ENCODE measurements at places on chromosomes 6 and 20. TPM values are rescaled to one million over a fixed set of nuclear protein-coding genes. Genes with fewer than 3 reads are reported as not detected.

PHACTR3 gene
- not detected for total RNA-seq

ARFGAP1 gene
- 52.2 TPM for total RNA-seq

MICB gene
- total RNA-seq: 15.7 TPM

SLC12A5 gene
- 0.63 TPM for total RNA-seq

RCAN2 gene
- total RNA-seq: 0.09 TPM

CHRNA4 gene
- total RNA-seq: not detected

C6orf136 gene
- total RNA-seq: 1.6 TPM

OR12D3 gene
- not detected for total RNA-seq

TMEM14A gene
- 22.8 TPM for total RNA-seq

POPDC3 gene
- total RNA-seq: 0.19 TPM

FAM184A gene
- 0.18 TPM for total RNA-seq

ABHD12 gene
- 20.2 TPM for total RNA-seq

GCNT2 gene
- 3.0 TPM for total RNA-seq

SLC17A4 gene
- total RNA-seq: not detected

NELFE gene
- 109 TPM for total RNA-seq

CRISP2 gene
- not detected for total RNA-seq

ERMARD gene
- total RNA-seq: 18.5 TPM

RSPH3 gene
- total RNA-seq: 3.2 TPM

AVP gene
- total RNA-seq: not detected

PKIB gene
- total RNA-seq: not detected
